ENCODE measurements at places on chromosomes 11 and 22.

DNA sequence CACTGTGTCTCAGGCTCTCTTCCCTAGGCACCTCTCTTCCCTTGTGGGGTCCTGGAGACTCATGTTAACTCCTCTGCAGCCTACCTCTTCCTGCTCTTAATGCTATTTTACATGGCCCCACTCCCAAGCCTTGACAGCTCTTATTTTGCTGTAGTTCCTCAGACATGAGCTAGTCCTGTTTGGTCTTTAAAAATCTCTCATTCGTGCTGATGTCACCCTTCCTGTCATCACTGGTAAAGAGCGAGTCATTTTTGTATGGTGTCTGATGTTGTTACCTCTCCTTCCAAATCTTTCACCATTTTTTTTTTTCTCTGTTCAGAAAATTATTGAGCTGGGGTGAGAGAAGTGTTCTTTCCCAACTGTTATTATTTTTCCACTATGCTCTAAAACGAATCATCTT lies 84.8 kb upstream of the ZBED5 start:
- no peak for DNase-seq

DNA sequence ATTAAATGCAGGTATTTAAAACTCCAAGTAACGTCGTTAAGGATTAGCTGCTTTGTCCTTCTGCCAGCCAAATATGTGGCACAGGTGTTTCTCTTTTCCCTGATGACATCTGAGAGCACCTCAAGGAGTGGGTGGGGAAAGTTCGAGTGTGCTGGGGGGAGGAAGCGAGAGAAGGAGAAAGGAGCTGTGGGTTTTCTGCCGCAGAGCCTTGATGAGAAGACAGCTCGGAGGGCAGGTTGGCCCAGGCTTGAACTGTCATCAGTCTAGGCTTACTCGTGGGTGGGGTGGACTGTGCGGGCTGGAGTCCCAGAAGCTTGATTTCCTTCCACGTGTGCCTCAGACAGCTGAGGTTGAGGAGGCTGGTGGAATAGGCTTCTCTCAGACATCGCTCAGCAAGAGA lies 15.2 kb upstream of the SORL1-AS1 start:
- no peak for DNase-seq

DNA sequence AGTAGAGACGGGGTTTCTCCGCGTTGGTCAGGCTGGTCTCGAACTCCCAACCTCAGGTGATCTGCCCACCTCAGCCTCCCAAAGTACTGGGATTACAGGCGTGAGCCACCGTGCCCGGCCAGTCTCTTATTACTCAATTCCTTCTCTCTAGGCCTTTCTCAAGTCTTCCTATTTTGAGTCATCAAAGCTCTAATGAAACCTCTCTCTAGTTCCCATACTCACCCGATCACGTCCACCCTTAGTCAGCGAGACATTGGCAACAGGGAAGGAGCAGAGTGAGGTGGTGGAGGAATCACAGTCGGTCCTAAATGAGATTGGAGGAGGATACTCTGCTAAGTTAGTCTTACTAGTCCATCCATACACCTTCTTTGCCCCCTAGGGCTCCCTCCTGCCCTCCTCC lies 5.0 kb downstream of the BSCL2 start:
- DNase-seq, result no peak

GRCh38 chr22:38300197-38300945 lies 16.9 kb downstream of the CSNK1E start:
- no peak for DNase-seq

DNA sequence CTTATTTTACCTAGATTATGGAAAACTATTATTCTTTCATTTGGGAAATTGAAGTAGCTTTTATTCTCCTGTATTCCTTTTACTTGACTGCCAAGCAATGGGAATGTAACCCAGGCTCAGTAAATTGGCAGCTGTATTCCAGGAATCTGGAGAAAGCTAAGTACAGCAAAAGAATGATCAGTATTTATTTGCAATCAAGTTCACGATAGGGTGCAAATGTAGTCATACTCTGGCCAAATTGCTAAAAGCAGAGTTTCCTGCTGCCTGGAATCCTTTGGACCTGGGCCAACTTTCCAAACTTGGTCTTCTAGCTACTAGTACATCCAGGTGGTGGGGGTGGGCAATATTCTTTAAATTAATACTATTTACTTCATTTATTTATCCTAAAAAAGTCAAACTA lies 286.0 kb upstream of the CTSC start:
- DNase-seq, result no peak

- DNase-seq, result no peak
These were observed 178.4 kb upstream of the MTNR1B start for GRCh38 chr11:92790926-92791616.

- DNase-seq, result no peak
These were observed 48.9 kb downstream of the RTL6 start for GRCh38 chr22:44449061-44449682.

- DNase-seq, result no peak
These were observed 353.9 kb upstream of the TENM4 start for GRCh38 chr11:79794484-79795393.

DNA sequence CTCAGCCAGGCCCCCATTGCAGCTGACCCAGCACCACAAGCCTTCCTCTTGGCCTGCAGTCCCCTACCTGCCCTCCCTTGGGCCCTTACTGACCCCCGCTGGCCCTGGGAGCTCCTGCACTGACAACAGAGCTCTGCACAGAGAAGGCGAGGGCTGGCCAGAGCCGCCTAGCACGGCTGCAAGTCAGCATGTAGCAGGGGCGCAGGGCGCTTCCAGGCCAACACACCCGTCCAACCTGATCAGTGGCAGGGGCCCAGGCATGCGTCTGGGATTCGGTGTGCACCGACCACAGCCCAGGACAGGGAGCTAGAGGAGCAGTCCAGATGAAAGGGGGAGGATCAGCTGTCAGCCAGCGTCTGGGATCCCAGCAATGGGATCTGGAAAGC lies 7.6 kb downstream of the WNT7B start:
- no peak for DNase-seq

DNA sequence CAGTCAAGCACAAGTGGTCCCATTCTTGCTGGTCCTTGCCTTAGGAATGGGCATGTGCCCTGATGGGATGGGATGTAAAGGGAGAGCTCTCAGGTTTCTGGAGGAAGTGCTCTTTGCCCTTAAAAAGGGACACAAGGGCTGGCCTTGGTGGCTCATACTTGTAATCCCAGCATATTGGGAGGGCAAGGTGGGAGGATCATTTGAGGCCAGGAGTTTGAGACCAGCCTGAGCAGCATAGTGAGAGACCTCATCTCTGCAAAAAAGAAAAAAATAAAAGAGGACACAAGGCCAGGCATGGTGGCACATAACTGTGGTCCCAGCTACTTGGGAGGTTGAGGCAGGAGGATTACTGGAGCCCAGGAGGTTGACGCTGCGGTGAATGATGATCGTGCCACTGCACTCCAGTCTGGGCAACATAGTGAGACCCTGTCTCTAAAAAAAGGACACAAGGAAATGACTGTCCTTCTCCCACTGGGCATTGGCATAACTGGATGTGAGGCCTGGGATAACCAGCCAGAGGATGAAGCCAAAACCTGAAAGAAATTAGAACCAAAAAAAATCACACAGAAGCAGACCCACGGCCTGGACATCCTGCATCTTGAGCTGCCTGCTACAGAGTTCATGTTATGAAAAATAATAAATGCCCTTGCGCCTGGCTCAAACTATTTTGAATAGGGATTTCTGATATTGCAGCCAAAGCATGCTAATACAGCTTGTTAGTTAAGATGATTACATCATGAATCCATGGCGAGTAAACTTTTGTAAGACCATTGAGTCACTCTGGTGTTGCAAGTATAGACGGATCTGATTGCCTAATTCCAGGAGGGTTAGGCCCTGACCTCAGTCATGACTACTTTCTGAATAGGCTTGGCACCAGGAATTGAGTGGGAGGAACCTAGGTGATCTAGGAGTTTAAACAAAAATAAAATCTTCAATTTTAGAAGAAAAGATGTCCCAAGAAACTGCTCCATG lies 12.9 kb upstream of the CRKL start:
- DNase-seq, result no peak

- no peak for DNase-seq
These were observed 52.8 kb downstream of the SBF1 start for GRCh38 chr22:50422046-50422445.

DNA sequence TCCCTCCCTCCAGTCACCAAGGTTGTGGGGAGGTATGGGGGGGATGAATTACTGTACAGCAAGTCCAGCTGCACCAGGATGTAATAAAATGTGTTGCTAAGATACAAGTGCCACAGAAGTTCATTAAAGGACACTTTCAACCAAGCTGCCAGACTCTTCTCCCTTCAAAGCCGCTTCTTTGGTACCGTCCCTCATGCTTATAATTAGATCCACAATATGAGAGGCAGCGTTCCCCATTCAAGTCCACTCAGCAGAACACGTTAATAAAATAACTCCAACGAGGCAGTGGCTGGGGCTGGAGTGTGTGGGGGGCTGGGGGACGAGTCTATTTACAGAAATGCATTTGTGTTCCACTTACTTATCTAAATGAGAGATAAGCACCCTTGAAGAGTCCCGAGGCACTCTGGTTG lies 14.7 kb downstream of the PHF21B start:
- no peak for DNase-seq

DNA sequence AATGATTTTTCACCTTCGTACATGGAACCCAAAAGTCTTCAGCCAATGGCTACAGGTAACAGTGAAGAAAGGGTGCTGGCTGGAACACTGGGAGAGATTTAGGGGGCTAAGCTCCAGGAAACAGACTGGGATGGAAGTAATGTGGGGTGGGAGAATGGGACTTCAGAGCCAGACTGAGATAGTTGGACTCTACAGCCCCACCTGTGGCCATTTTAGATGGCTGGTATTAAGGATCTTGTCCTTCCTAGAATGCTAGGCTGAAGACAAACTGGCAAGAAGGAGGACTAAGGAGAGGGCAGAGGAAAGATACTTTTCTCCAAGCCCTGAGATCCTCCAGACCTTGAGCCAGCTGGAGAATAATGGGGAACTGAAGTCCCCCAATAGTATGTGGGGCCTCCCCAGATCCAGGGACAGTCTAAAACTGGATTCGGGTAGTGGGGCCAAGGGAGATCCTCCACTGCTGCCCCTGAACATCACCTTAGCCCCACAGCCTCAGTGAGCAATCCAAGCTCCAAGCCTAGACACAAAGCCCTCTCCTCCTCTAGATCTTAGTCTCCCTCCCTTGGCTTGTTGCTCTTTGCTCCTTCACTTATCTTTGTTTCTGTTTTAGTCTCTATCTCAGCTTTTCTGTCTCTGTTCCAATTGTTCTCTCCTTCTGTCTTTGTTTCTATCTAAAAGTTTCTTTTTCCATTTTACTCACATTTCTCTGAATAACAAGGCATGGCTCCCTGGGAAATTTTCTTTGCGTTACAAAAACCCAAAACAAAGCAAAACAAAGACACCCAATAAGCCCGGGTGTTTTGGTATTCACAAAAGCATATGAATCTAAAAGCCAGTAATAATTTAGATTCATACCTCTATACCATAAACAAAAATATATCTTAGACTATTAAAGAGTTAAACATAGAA lies 16.2 kb upstream of the RRAS2 start:
- no peak for DNase-seq

- no peak for DNase-seq
These were observed 20.8 kb downstream of the QSER1 start for GRCh38 chr11:32913445-32913844.

- no peak for DNase-seq
These were observed 555.3 kb downstream of the MIAT start for GRCh38 chr22:27212617-27213177.

- DNase-seq, result no peak
These were observed 207.9 kb downstream of the SOX6 start for GRCh38 chr11:16148301-16148931.

DNA sequence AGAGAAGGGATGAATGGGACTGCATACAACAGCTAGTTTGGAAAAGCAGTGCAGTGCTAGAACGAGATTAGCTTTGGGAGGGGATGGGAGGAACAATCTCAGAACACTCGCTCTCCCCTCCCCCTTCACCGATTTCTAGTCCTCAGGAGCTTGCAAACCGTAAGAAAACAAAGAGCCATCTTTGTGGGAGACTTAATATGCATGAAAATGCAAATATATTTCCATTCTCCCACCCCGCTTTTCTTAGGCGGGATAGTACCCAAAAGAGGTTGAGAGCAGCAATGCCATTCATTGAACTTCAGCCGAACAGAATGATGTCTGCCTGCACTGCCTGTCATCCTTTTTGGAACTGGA lies 1.1 kb downstream of the SPINDOC start:
- DNase-seq, result no peak

- DNase-seq, result no peak
These were observed 19.8 kb downstream of the CAT start for GRCh38 chr11:34458525-34458924.

DNA sequence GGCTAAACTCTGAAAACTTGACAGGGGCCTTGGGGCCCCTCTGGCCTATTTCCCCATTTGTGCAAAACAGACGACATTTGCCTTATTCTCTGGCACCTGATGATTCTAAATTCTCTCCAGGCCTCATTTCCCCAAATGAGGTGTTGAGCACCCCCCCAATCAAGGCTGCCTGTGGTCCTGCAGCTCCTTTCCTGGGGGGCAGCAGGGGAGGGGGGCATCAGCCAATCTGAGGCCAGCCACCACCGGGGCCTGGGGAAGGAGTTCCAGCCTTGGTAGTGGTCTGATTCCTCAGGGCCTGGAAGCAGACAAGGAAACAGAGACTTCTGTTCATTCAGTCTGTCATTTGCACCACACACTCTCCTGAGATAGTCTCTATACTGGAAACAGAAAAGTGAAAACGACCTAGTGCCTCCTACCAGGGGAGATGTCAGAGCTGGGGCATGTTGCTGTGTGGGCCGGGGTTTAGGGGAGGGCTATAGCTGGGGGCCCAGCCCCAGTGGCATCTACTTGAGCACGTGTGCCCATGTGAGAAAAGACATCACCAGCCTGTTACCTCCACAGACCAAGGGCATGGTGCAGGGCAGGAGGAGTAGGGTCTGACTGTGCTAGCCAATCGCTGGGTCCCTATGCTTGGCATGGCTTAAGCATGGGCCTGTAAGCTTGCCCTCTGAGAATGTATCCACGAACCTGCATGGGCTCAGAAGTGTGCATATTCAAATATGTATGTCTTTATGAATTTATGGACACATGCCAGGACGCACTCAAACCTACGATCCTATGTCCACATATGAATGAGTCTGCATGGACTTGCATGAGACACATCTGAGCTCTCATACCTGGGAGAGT lies 1.8 kb upstream of the TPBGL start:
- DNase-seq, result no peak

- DNase-seq, result no peak
These were observed 71.8 kb downstream of the PDE2A start for GRCh38 chr11:72602250-72602904.

DNA sequence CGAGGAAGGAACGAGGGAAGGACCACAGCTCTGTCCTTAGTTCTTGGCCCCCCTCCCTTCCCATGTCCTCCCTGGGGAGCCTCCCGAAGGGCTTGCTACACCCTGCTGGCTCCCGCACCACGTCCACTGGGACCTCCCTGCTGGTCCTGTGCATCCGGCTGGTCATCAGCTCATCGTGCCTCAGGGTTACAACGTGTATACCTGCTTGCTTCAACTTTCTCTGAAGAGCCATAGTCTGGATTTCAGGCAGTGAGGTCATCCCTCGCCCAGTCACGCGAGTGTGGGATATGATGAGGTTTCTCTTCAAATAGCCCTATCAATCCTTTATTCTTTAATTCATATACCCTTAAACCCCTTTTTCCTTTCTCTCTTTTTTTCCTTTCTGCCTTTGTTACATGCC lies 21.5 kb upstream of the CECR2 start:
- DNase-seq, result no peak

Data from esophagus squamous epithelium (tissue), 5 donors.